ENCODE measurements at places on chromosomes 7 and 10. TPM values are rescaled to one million over a fixed set of nuclear protein-coding genes. Genes with fewer than 3 reads are reported as not detected.

HOXA5 gene
- 1.4 TPM for total RNA-seq

DYNC1I1 gene
- total RNA-seq: 0.83 TPM

EDRF1 gene
- 17.4 TPM for total RNA-seq

BICC1 gene
- 99.6 TPM for total RNA-seq

VPS37D gene
- total RNA-seq: 5.7 TPM

FAM25A gene
- total RNA-seq: not detected

NCAPG2 gene
- total RNA-seq: 7.0 TPM

ANKRD30A gene
- not detected for total RNA-seq

AGAP5 gene
- total RNA-seq: 4.0 TPM

LIPK gene
- total RNA-seq: not detected

CTAGE4 gene
- total RNA-seq: 0.28 TPM

GDF2 gene
- total RNA-seq: not detected

PDGFA gene
- 24.0 TPM for total RNA-seq

ATG9B gene
- total RNA-seq: 0.37 TPM

H2BK1 gene
- total RNA-seq: not detected

FOXI2 gene
- not detected for total RNA-seq

AKR1D1 gene
- total RNA-seq: not detected

CROT gene
- total RNA-seq: 16.0 TPM

VAX1 gene
- not detected for total RNA-seq

MMP21 gene
- under 0.01 TPM for total RNA-seq

SEMA3D gene
- total RNA-seq: 12.1 TPM

DPP6 gene
- total RNA-seq: not detected

CALML3 gene
- under 0.01 TPM for total RNA-seq

LAMB4 gene
- total RNA-seq: 0.28 TPM

ABCC2 gene
- total RNA-seq: 1.6 TPM

TSPAN13 gene
- 2.4 TPM for total RNA-seq

ZNF117 gene
- total RNA-seq: 3.4 TPM

NUTM2E gene
- total RNA-seq: under 0.01 TPM

Measured in smooth muscle cell of bladder (primary cell).